Kidney epithelial cell (primary cell): ENCODE measurements at places on chromosomes 1 and 21.

DNA sequence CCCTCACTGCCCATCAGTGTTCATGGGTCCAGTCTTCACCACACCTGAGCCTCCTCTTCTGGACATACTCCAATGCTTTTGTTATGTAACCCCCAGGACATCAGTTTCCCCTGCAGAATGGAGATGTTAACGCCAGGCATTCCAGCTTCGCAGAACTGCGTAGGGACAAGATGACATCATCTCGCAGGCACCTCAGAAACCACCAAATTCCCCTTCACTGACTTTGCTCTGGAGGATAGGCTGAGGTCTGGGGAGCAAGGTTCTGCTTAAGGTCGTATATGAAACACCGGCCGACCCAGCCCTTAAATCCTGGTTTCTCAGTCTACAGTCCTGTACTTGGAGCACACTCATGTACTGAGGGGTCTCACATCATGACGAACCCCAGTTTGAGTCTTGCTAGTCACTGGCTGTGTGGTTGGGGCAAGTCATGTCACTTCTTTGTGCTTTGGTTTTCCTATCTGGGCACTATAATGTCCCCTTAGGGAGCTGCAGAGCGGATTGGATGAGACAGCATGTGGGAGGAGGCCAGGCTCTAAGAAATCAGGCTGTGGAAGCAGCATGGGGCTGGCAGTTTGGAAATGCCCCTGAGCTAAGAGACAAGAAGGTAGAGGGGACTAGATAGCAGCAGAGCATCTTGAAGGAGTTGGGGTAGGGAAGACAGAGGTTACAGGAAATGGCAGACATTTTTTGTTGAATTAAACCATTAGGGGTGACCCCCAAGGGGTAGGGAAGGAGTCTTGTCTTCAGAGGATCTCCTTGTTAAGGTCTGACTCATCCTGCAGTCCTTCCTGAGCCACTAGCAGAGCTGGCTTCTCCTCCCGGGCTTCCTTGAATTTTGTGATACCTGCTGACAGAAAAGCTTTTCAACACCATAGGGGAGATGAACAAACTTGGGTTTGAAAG, 138.3 kb downstream of the FOXD2 start:
- DNase-seq: no peak

DNA sequence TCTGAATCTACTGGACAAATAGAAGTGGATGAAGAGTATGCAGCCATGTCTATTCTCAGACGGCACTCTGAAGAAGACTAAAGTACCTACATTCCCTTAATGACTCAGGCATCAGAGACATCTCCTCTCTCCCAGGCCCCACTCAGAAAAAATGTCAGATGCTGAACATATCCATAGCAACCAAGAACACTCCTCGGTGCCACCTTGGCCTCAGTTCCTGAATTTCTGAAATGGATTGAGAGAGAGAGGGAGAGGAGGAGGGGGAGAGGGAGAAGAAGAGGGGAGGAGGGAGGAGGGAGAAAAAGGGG, 16.0 kb upstream of the OVAAL start:
- no peak for DNase-seq

DNA sequence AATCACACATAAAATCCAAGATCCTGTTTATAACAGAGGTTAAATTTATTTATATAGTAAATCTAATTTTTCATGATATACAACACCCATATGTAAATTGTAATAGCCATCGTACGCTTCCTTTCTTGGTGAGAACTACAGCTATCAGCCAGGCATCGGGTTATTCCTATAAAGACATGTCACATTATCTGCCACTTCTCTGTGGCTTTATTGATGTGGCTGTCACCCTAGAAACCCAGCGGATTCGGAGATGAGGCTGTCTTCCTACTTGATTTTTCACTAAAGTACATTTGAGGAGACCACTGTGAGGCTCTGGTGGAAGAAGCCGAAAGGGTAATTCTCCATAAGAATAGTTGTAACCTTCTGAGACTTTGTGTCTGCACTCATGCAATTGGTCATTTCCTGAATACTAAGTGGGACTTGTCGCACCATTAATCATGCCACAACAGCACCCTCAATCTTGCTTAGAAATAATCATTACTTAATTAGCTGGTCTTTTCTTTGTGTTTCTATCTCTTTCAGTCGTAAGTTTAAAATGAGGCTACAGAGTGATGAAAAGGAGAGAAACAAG, 106.0 kb downstream of the NTNG1 start:
- DNase-seq: no peak

DNA sequence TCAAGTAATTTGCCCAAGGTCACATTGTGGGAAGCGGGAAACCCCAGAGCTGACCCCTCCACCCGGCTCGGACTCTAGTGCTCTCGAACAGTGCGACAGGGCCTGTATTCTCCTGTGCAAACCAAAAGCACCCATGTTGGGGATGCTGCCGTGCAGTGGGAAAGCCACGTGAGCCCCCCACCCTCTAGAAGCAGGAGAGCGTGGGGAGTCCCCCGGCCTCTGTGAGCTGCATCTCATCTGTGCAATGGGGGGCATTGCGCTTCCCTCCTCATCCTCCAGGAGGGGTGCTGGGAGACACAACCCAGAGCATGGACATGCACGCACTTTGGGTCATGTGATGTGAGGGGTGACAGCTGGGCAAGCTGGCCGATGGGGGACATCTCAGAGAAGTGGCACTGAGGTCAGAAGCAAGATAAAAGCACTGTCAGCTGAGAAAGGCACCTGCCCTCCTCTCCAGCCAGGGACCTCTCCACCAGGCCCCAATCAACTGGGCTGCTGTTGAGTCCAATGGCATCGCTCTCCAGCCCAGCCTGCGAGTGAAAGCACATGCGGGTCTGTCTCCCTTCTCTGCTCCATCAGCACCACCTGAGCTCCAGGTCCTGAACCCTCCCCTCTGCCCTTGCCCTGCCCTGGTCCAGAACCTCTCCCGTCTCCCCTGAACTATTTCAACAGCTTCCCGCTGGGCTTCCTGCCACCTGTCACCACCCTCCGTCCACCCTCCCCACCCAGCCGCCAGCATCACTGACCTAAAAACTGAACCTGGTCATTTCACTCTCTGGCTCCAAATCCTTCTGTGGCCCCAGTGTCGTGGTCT, 76.4 kb upstream of the IFFO2 start:
- no peak for DNase-seq

DNA sequence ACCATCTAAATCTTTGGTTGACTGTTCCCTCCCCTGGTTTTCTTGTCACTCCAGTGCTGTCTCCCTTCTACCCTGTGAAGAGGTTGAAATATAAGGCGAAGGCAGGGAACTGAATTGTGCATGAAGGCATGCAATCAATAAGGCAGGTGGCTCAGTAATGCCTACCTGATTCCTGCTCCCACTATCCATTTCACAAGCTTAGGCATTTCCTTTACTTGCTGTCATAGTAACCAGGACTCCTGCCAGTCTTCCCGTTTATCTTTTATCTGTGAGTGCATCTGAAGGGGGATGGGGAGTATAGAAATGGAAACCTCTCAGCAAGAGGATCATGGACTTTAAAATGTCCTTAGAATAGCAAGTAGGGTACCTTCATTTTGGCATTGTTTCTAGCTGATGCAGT, 40.5 kb downstream of the MRPS6 start:
- no peak for DNase-seq

DNA sequence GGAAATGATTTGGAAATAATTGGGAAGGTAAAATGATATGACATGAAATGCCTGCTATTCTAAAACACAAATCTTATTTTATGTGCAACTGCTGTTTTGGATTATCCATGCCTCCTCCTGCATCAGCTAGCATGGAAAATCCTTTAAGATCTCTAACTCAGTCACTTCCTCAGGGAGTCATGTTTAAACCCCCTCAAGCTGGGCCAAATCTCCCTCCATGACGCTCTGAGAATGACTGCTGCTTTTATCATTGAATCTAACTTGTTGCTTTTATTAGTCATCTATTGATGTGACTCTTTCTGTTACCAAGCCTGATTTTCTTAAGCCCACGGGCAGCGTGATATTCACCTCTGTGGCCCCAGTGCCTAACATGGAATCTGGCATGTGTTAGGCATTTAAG, 324.8 kb downstream of the DISC1 start:
- peak; percentile 29 for DNase-seq

GRCh38 chr1:108627256-108627655, 33.6 kb downstream of the HENMT1 start:
- no peak for DNase-seq

GRCh38 chr1:216034506-216034905, 388.7 kb downstream of the USH2A start:
- DNase-seq: no peak

- no peak for DNase-seq
Measured at GRCh38 chr1:11649237-11649623, 5.0 kb downstream of the FBXO2 start.

DNA sequence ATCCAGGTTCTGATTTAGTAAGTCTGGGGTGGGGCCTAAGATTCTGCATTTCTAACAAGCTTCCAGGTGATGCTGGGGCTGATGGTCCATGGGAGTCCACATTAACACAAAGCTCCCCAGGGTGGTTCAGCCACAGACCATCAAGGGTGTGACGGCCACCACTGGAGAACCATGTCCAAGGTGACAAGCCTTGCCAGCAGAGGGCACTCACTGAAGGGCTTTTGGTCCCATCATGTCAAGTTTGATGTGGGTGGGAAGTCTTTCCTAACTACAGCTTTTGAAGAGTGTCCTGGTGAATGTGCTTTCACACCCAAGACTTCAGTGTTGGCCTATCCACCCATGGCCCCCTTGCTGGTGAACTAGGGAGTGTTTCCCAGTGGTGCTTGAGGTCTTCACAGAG, 67.1 kb downstream of the UBE2T start:
- no peak for DNase-seq

DNA sequence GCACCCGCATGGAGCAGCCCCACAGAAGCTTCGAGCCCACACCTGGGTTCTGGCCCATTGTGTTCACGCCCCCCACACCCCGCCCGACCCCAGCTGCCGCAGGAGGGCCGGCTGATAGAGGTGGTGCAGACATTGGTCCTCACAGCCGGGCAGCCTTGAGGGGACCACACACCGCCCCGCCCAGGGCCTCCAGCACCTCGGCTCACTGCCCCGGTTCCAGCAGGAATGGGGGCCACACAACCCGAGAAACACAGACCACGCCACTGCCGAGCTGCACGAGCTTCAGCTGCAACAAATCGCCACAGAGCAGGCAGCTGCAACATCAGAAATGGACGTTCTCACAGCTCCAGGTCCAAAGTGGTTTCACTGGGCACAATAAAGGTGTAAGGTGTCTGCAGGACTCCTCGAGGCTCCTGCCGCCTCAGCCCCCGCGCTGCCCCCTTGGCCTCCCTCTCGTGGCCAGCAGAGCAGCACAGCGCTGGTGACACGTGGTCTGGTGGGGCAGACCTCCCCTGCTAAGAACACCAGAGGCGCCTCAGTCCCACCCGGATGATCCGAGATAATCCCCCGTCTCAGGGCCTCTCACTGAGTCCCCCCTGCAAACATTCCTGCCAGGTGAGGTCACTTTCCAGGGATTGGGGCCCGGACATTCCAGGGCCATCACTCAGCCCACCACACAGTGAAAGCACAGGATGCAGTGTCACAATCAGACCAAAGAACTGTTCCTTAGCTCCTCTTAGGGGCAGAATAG, 62.3 kb upstream of the ADARB1 start:
- peak; percentile 80 for DNase-seq

DNA sequence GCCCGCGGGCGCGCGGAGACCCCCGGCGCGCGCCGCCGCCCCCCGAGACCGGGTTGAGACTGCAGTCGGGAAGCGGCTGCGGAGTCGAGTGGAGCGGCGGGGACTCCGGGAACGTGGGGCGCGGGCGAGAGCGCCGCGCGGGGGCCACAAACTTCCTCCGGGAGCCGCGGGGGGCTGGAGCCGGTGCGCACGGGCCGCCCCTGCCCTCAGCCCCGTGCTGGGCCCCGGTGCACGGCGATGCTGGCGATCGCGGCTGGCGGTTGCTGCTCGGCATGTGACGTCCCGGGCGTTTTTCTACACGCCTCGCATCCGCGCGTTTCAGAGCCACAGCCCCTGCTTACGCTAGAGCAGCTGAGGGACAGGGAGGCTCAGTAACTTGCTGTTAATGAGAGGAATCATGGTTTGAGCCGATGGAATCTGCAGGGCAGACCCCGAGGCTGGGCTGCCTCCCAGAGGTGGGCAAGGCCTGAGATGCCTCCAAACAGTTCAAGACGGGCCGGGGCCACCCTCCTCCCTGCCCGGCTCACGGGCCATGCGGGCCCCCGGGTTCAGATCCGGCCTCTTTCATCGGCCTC, 520 bp downstream of the TMEM201 start:
- no peak for DNase-seq

- DNase-seq: no peak
Measured at GRCh38 chr21:34008618-34009017, 64.8 kb upstream of the MRPS6 start.

GRCh38 chr1:115408533-115408932, 70.5 kb upstream of the NGF start:
- DNase-seq: no peak

DNA sequence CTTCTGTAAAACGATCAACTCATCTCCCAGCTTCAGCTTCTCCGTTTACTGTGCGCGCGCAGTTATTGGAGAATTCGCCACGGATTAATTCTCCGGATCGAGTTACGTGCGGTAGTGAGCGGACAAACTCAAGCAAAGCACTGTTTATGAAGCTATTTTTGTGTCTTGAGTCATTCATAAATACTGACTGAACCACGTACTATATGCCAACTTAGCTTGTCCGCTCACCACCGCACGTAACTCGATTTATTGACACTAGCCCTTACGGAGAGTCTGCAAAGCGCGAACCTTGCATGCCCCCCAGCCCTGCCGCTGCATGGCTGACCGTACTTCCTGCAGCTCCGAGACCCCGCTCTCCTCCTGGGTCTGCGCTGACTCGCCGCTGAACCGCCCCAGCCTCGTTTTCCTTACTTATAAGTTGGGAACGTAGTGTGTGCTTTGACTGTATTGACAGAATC, 773 bp downstream of the CHD1L start:
- no peak for DNase-seq

GRCh38 chr21:15135867-15136629, 71.2 kb upstream of the NRIP1 start:
- no peak for DNase-seq

GRCh38 chr1:64624218-64624713, 120.6 kb upstream of the RAVER2 start:
- peak; percentile 50 for DNase-seq

- no peak for DNase-seq
Measured at GRCh38 chr1:93419344-93419743, 28.6 kb upstream of the FNBP1L start.

GRCh38 chr1:154431586-154432373, 26.6 kb downstream of the IL6R start:
- peak; percentile 95 for DNase-seq

GRCh38 chr1:18726368-18726767, 95.7 kb downstream of the PAX7 start:
- no peak for DNase-seq
